ENCODE measurements at places on chromosomes 16 and 17.

GRCh38 chr17:14730821-14731220 lies 429.9 kb downstream of the HS3ST3B1 start:
- no peak for DNase-seq

- DNase-seq = no peak
These were observed 283.1 kb downstream of the SEC14L1 start for GRCh38 chr17:77423589-77424451.

- DNase-seq = no peak
These were observed 158.9 kb upstream of the NOG start for GRCh38 chr17:56434610-56435009.

- DNase-seq = no peak
These were observed 33.8 kb upstream of the NF1 start for GRCh38 chr17:31060791-31061550.

DNA sequence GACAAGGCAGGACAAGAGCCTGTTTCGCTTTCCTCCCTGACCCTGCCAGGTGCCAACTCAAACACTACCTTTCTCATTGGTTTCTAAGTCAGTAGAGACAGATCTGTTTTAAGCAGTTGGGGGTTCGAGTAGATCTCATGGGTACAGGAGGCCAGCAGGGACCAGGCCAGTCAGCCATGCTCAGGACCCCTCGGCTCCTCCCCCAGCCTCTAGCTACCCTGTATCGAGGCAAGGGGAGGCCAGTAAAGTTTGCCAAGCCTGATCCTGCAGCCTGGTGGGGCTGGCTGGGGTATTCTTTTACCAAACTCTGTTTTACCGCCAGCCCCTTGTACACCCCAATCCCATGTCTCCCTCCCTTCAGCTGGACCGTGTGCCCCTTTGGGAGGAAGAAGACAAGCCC lies 26.6 kb downstream of the OR1D5 start:
- DNase-seq = no peak

DNA sequence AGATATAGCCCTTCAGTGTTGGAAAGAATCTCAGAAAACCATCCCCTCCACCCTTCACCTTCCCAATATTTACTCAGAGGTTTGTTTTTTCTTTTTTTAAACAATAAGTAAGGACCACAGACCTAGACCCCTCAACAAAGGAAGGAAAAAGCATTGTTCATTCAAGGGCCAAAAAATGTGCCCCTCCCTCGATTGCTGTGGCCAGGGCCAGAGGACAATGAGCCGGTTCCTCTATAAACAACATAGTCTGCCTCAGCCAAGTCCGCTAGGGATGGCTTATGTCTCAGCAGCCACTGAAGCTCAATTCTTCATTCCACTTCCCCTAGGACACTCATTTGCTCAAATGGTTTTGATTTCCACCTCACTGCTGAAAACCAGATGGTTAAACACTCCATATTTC lies 24.0 kb downstream of the TRIM16 start:
- DNase-seq = no peak

- no peak for DNase-seq
These were observed 178.8 kb downstream of the BANP start for GRCh38 chr16:88130016-88130415.

DNA sequence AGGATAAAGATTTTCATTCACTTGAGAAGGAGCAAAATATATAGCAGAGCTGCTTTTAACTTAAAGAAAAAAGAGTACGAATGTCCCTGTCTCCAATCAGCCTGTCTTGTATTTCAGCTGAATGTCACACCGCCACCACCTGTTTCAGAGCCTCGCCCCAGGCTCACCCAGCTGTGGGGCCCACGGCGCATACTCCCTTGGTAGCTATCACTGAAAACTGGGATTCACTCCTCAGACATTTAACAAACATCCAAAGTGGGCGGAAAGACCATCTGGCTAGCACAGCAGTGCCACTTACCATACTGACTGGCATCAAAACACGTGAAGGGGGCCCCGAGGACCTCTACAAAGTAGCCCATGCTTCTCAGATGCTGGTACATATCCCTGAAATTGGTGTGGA lies 25.4 kb upstream of the SLC38A8 start:
- no peak for DNase-seq

DNA sequence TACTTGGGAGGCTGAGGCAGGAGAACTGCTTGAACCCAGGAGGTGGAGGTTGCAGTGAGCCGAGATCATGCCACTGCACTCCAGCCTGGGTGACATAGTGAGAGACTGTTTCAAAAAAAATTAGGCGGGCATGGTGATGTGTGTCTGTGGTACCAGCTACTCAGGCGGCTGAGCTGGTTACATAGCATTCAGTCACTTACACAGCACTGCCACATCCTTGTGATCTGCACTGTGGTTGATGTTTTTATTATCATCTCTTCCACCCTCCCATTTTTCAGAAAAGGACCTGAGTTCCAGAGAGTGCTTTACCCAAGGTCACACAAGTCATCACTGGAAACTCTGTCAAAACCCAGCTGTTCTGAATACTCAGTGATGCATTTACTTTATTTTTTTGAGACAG lies 14.8 kb upstream of the KPNB1 start:
- DNase-seq = peak; percentile 7

- no peak for DNase-seq
These were observed 80.7 kb downstream of the SNX29 start for GRCh38 chr16:12057266-12057665.

- DNase-seq = no peak
These were observed 660.7 kb upstream of the EEF2KMT start for GRCh38 chr16:5758281-5758680.

DNA sequence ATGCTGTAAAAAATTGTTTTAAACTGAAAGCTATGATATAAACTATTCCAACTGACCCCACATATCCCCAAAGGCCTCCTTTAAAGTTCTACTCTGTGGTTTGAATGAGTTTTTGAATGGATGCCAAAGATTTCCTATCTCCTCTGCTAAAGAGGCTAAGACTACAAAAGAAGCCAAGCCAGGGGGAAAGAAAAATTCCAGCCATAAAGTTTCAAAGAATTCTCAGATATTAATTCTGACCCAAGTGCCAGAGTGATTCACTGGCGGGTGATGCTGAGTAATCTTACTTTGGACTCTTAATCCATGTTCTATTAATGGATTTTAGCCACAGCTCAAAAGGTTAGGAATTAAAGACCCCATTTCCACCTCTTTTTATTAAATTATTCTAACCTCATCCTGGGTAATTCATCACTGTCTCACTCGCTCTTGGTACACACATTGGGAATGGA lies 60.7 kb downstream of the HS3ST3A1 start:
- no peak for DNase-seq

GRCh38 chr17:50570528-50570927 lies 10.0 kb downstream of the CACNA1G start:
- DNase-seq = no peak

GRCh38 chr16:11094075-11094856 lies 149.9 kb downstream of the CLEC16A start:
- peak; percentile 21 for DNase-seq

DNA sequence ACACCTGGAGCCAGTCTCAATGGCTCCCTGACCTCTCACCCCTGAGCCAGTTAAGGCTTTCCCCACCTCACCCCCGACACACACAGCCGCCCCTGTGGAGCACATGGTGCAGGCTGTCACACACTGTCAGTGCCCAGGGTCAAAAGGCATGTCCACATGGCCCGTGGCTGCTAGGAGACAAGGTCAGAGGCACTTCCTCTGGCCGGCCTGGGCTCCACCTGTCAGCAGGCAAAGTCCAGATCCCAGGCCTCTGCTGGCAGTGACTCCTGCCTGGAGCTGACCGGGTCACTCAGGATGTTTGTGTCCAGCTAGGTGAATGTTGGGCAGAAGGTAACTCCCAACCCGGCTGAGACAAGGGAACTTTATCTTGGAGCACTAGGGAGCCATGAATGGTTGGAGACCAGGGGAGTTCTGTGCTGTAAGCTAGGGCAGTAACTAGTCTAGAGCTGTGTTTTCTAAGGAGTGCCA lies 6.0 kb downstream of the SREBF1 start:
- no peak for DNase-seq

DNA sequence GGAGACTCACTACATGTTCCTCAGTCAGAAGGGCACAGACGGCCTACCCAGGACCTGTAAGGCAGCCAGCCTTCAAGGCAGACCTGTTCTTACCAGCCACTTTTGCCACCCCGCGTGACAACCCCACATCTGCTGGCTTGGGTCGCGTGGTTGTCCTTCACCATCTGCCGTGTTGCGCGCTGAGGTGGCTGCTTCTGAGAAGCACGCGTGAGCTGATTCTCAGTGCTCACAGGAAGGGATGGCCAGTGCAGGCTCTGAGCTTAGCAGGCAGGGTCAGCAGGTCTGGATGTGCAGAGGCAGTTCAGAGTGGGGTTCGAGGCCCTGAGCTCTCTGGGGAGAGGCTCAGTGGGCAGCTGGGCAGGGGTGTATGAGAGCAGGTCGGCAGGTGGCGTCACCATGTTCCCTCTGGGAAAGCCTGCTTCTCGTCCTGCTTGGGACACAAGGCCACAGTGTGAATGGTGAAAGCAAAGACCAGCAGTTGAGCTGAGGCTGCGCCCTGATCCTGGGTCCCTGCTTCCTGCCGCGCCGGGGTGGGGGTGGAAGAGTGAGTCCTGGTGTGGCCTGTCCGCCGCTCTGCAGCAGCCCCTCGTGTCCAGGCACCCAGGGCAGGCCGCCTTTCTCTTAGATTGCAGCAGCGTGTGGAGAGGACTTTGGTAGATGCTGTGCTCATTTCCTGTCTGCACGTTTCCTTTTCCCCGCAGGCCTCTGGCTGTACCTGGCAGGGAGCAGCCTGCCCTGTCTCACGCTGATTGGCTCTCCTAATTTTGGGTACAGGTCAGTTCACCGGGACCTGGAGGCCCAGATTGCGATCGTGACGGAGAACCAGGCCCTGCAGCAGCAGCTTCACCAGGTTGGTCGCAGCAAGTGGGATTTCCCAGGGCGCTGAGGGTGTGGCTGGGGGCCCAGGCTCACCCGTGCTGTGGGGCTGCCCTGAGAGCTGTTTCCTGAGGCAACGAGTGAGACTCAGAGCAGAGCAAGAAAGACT lies 36.0 kb downstream of the PGS1 start:
- peak; percentile 78 for DNase-seq

DNA sequence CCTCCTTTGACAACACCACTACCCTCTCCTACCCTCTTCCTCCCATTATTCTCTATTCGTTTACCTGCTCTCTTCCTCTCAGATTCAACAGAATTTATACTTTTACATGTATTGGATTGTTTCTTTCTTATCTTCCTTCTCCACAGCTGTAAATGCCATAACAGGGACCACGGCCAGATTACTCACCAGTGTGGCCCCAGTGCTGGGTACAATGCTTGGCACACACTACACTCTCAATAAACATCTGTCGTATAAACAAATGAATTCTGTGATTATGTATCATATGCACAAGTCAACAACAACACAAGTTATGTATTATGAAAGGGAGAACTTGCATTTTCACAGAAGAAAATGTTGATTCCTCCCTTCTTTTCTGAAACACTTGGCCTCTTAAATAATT lies 20.0 kb downstream of the AARSD1 start:
- no peak for DNase-seq

- DNase-seq = no peak
These were observed 2.3 kb upstream of the SOX9 start for GRCh38 chr17:72118335-72119076.

DNA sequence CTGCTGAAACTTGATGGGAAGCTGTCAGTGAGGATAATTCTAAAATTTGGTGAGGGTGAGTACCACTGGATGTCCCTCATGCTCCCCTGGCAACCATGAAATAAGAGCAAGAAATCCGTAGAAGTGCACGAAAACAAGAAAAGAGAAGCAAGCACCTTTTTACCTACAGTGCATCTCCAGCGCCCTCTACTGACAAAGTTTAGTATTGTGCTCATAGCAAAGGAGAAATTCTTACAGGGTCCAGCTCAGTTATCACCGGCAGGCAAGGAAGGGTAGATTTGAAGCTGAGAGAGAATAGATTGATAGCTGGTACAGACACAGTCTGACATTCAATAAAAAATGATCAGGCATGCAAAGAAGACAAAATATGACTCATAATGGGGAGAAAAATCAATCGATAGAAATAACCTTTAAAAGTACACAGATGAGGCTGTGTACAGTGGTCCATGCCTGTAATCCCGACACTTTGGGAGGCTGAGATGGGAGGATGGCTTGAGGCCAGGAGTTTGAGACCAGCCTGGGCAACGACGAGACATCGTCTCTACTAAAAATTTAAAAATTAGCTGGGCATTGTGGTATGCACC lies 28.3 kb upstream of the TEX2 start:
- DNase-seq = no peak

GRCh38 chr16:53844804-53845203 lies 140.8 kb downstream of the FTO start:
- no peak for DNase-seq

GRCh38 chr17:37247825-37248224 lies 128.0 kb upstream of the C17orf78 start:
- no peak for DNase-seq
